ENCODE measurements at places on chromosomes 16 and 17. TPM values are rescaled to one million over a fixed set of nuclear protein-coding genes. Genes with fewer than 3 reads are reported as not detected.

GRCh38 chr17:79269620-79270019, 195.0 kb downstream of the ENGASE start:
- no peak for DNase-seq

DNA sequence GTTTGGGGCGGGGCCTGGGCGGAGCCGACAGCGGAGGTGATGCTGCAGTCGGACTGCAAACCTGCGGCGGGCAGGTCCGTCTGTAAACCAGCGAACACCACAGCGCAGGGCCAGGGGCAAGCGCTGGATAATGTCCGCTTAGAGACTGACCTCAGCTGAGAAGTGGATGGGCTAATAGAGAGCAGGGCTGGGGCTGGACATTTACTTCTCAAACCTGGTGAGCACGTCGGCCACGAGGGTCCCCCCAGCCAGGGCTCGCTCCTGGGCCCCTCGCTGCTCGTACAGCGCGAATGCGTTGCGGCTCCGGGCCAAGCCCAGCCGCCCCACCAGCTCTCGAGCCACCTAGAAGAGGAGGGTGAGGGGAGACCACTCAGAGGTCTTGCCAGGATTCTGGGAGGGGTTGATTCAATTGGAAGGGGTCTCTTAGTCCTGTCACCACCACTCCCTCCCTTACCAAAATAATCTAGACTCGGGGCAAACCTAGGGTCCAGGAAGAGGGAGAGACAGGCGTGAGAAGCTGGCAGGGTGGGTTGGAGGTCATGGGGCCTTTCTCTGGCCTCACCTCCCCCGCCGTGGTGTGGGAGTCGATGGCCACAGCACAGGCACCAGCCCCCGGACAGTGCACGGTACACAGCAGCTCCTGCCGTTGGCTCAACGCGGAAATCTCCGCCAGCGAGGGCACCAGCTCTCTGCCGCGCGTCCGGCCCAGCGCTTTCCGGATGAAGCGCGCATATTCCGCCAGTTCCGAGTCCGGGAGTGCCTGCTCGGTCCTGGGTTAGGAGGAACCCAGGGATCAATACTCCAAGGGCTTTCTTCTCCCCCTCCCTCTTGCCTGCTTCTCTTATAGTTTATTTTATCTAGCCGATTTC, 5.8 kb downstream of the PLEKHH3 start:
- DNase-seq: no peak

DNA sequence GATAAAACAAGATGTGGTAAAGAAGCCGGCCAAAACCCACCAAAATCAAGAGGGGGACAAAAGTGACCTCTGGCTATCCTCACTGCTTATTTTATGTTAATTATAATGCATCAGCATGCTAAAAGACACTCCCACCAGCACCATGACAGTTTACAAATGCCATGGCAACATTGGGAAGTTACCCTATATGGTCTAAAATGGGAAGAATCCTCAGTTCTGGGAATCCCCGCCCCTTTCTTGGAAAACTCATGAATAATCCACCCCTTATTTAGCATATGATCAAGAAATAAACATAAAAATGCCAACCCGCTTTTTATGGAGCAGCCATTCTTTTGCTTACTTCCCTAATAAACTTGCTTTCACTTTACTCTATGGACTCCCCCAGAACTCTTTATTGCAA, 25.6 kb downstream of the CMTR2 start:
- no peak for DNase-seq

- no peak for DNase-seq
Measured at GRCh38 chr17:49349541-49349940, 12.5 kb downstream of the ZNF652 start.

DNA sequence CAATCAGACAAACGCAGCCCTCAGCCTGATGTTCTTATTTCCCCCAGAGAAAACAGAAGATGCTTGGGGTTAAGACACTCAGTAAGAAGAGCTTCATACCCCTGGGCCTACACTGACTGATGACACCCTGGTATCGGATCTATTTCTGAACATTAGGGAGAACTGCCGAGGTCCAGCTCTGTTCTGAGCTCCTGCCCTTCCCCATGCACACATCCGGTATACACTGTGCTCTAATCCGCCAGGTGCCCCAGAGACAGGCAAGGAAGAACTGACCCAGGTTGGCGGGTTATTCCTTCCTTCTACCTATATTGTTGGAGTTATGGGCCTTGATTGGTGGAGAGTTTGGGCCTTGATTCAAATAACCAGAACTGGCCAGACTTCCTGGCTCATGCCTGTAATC, 58.0 kb upstream of the TEKT3 start:
- no peak for DNase-seq

GRCh38 chr17:73371836-73372235, 60.0 kb upstream of the CDC42EP4 start:
- DNase-seq: no peak

DNA sequence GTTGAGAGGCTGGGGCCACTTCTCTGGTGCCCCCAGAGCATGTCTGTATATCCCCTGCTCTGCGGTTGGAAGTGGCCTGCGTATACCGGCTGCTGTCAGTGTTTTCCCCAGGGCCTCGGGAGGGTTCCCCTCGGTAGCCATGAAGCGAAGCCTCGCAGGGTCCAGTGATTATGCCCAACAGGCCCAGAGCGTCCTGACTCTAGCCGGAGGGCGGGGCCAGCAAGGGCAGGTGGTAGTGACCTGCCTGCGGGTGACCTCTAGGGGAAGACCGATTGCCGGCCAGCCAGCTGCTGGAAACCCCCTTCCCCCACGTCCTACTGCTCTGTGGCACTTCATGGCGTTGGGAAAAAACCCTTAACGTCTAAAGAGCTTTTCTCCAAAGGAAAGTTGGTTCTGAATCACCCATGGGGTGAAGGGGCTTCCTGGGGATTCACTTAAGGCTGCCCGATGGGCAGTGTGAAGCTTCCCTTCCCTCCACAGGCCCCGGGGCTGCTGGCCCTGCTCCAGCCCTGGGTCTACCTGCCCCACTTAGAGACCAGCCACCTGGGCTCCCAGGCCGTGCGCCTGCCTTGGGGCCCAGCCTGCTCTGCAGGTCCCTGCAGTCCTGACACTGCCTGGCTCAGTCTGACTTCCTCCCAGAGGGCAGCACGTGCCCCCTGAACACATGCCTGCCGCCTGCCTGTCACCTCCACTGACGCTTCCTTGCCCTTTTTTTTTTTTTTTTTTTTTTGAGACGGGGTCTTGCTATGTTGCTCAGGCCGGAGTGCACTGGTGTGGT, 72.8 kb downstream of the SOCS1 start:
- no peak for DNase-seq

- DNase-seq: no peak
Measured at GRCh38 chr17:66464921-66465320, 162.5 kb downstream of the PRKCA start.

Gene EME1
- total RNA-seq: 21.6 TPM

Gene TEX14
- total RNA-seq: not detected

Gene AGRP
- total RNA-seq: not detected

Gene HS3ST4
- not detected for total RNA-seq

Gene TBC1D24
- 13.0 TPM for total RNA-seq

Gene C17orf78
- not detected for total RNA-seq
